ENCODE measurements at places on chromosomes 4 and X.

DNA sequence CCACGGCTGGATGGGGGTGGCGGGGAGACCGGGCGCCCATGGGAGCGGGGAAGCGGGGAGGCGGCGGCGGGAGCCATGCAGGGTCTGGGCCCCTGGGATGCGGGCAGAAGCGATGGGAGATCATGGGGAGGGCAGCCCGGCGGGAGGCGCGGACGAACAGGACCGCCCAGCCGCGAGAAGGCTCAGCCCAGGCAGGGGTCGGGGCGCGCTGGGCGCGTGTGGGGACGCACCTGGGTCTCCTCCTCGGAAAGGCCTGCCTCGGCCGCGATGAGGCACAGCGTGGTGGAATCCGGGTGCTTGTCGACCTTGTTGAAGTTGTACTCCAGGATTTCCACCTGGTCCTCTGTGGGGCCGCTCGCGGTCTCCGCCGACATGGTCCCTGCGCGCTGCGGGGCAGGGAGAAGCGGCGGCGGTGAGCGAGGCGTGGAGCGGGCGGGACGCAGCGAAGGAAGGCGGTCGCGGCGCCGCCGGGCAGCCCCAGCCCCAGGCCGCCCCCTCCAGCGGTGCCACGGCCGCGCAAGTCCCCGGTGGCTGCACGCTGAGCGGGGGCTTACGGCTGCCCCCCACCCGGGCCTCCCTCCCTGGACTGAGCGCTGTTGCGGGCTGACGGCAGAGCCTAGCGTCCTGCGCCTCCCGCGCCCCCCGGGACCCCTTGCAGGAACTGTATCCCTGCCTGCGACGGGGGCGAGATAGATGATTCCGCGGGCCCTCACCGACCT lies 25.3 kb downstream of the HOPX start:
- peak; percentile 55 for DNase-seq

GRCh38 chr4:163610648-163611047 lies 116.2 kb downstream of the TMA16 start:
- DNase-seq = no peak

- no peak for DNase-seq
Measured at GRCh38 chrX:119218198-119218597, 17.9 kb upstream of the PGRMC1 start.

DNA sequence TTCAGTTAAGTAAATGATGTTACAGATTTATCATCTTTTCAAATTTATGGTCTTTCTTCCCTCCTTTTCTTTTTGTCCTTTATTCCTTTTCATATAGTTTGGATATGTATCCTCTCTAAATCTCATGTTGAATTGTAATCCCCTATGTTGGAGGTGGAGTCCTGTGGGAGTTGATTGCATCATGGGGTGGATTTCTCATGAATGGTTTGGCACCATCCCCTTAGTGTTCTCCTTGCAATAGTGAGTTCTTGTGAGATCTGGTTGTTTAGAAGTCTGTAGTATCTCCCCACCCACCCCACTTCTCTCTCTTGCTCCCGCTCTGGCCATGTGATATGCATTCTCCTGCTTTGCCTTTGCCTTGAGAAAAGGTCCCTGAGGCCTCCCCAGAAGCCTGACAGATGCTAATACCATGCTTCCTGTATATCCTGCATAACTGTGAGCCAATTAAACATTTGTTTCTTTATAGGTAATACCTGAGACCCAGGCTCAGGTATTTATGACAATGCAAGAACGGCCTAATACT lies 236.7 kb downstream of the PRDM5 start:
- DNase-seq = no peak

DNA sequence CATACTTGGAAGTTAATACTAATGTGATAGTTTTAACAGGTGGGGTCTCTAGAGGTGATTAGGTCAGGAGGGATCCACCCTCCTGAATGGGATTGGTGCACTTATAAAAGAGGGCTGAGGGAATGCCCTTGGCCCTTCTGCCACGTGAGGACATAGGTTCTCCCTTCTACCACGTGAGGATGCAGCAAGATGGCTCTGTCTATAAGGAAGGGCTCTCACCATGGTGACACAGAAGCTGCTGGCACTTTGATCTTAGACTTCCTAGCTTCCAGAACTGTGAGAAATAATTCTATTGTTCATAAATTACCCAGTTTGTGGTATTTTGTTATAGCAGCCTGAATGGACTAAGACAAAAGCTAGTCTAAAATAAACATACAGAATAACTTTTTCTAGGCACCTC lies 1.0 kb downstream of the AADAT start:
- DNase-seq = no peak

GRCh38 chrX:14232688-14233087 lies 203.0 kb upstream of the GEMIN8 start:
- no peak for DNase-seq

- DNase-seq = no peak
Measured at GRCh38 chrX:133251204-133251603, 33.0 kb upstream of the TFDP3 start.

GRCh38 chr4:37767019-37767418 lies 59.5 kb upstream of the PGM2 start:
- DNase-seq = no peak

DNA sequence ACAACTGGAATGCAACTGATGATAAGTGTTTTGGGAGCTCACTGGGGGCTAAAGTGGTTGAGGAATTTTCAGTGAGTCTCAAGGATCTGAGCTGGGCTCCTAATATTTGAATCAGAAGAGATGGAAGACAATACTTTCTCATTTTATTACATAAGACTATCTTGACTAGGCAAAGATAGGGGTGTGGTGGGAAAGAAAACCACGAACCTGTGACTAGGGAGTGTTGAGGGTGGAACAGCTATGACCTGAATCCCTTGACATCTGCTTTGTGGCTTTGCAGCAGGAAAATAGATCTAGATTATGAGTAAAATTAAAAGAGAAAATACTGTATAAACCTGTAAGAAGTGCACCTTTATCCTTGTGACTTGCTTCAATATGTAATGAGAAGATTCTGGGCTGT lies 295.1 kb upstream of the TEX13A start:
- no peak for DNase-seq

GRCh38 chr4:10095296-10095991 lies 21.2 kb downstream of the WDR1 start:
- DNase-seq = peak; percentile 49

DNA sequence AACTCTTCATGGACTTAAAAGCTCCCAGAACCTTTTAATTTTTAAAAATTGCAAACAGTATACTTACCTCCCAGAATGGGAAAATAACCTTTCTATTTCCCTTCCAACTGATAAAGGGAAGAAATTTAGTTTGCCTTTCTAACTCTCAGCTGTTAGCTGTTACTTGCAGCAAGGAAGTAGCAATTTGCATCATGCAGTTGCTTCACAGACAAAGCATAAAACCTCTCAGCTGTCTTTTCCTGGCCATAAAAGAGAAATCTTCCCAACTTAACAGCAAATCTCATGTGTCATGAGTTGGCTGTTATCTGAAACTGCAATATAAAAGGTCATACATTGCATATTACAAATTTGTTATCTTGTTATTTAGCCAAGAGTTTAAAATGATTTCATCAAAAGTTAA lies 18.4 kb downstream of the C4orf17 start:
- DNase-seq = no peak
